ENCODE measurements at places on chromosomes 6 and 20.
A peak's percentile ranks its signal among the peaks of the same experiment; 100 is the strongest.

- DNase-seq = no peak
These were observed 11.3 kb downstream of the MOXD1 start for GRCh38 chr6:132390017-132390416.

GRCh38 chr6:112475083-112475482 lies 128.0 kb downstream of the RFPL4B start:
- no peak for DNase-seq

- DNase-seq = no peak
These were observed 20.7 kb upstream of the SLC2A12 start for GRCh38 chr6:134073161-134073560.

GRCh38 chr6:50091641-50092040 lies 41.9 kb upstream of the DEFB112 start:
- DNase-seq = no peak

- DNase-seq = no peak
These were observed 11.1 kb downstream of the UBE2V1 start for GRCh38 chr20:50101887-50102286.

GRCh38 chr6:140731741-140732140 lies 1357.3 kb upstream of the CITED2 start:
- no peak for DNase-seq

DNA sequence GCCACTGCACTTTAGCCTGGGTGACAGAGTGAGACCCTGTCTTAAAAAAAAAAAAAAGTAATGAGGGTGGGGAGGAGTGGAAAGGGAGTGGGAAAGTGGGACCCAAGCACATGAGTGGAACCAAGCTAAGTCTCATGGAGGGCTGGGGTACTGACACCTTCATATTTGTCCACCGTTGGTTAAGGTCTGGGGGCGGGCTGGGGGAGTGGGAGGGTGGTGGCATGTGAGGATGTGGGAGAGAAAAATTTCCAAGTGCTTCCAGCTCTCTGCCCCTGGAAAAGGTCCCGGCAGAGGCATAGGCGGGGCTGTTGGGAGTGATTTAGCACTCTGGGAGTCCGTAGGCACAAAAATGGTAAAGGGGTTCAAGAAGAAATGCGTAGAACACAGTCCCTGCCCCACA lies 6.1 kb downstream of the PSORS1C2 start:
- no peak for DNase-seq

DNA sequence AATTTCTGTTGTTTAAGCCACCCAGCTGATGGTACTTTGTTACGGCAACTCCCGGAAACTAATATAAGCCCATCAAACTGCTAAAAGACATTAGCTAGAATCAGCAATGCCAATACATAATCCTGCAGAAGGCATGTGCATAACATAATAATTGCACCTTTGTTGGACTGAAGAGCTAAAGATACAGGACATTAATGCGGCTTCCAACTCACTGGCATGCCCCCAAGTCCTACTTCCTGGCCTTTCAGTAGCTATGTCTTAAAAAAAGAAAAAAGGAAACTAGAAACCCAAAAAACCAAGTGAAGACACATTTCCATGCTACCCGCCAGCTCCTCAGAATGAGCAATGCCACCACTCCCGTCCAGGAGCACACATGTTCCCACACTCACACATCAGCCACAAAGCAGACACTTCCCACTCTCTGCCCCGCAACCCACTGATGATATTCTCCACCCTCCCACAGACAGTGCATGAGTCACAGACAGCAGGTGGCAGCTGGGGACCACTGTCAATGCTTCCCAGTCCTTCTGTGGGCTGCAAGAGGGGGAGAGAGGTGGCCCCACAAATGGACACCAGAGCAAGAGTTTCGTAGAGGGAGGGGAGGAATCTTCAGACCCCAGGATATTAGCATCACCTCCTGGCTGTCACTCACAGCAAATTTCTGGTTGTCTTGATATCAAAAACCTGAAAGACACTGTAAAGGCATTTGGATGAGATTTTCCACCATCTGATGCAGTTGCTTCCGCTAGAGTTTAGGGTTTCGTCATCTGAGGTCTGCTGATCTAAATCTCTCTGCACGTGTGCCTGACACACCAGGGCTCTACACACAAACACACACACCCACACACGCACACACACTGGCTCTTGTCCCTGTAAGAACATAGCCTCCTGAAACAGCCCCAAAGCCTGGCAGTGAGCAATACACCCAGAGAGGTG lies 32.8 kb downstream of the GFOD1 start:
- peak; percentile 77 for DNase-seq

GRCh38 chr20:208942-209566 lies 18.0 kb upstream of the DEFB129 start:
- no peak for DNase-seq

GRCh38 chr6:112061605-112062004 lies 7.7 kb downstream of the CCN6 start:
- no peak for DNase-seq

DNA sequence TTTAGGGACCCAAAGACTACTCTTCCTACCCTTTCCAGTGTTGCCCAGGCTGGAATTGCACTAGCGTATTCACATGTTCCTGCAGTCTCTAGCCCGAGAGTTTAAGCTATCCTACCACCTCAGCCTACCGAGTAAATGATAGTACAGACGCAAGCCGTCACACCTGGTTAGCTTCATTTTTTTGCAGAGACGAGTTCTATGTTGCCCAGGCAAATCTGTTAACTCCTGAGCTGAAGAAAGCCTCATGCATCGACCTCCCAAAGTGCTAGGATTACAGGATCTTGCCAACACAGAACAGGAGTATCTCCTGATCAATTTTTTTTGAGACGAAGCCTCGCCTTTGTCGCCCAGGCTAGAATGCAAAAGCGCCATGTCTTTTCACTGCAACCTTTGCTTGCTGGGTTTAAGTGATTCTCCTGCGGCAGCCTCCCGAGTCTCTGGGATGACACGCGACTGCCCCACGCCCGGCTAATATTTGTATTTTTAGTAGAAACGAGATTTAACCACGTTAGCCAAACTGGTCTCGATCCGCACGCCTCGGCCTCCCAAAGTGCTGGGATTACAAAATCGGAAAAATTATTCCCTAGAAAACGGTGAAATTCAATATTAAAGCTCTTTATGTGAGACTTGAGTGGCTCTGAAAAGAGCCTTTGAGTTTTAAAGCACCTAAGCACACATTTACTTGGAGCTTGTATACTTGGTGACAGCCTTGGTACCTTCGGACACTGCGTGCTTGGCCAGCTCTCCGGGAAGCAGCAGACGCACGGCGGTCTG lies 128.5 kb downstream of the HFE start:
- DNase-seq = no peak

DNA sequence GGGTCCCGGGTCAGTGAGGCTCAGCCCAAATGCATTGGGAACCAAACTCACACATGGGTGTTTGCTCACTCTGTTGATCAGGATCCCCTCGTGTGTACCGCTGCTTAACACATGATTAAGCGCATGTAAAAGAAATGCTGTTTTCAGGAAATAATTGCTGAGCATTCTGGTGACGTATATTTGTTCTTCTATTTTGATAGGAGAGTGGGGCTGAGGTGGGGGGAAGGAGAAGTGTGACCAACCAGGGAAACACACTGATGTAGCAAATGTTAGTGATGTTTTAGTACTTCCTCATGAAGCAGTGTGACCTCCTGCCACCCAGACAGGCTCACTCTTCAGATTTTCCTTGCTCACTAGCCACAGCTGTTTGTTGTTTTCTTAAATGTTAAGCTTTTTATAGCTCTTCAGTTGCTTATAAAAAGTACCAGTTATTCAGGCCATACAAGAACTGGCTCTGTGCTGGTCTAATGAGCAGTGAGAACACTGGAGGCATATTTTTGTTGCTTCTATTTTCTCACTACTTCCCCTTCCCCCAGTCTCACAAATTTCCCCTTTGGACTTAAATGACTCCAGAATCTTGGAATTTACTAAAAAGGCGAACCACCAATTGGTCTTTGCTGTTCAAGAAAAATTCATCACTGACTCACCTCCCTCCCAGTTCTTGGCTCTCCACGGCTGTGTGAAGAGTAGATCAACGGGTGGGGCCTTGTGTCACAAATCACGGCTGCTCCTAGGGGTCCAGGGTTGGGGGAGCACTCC lies 79.2 kb upstream of the BACH2 start:
- DNase-seq = peak; percentile 82

GRCh38 chr6:147438758-147439528 lies 69.5 kb upstream of the SAMD5 start:
- DNase-seq = no peak

DNA sequence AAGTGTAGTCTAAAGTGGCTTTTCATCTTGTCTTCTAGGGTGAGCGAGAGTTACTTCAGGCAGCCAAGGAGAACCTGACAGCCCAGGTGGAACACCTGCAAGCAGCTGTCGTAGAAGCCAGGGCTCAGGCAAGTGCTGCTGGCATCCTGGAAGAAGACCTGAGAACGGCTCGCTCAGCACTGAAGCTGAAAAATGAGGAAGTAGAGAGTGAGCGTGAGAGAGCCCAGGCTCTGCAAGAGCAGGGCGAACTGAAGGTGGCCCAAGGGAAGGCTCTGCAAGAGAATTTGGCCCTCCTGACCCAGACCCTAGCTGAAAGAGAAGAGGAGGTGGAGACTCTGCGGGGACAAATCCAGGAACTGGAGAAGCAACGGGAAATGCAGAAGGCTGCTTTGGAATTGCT lies 27.1 kb downstream of the C20orf173 start:
- no peak for DNase-seq

DNA sequence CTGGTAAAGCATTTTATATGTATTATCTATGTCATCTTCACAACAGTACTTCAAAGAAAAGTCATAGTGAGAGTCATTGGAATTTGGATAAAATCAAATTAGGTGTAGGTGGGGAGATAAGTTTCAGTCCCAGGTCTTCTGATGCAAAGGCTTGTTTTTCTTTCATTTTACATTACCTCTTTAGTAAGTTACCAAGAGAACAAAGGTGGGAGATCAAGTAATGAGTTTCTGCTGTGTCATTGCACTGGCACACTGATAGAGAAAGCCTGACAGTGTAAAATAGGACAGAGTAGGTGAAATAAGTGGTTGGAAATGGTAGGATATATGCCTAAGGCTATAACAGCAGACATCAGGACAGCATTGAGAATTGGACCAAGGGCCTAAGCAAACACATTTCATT lies 250.4 kb downstream of the NKAIN2 start:
- DNase-seq = no peak

GRCh38 chr6:1232578-1232977 lies 79.3 kb upstream of the FOXQ1 start:
- DNase-seq = no peak
